Fibroblast of pulmonary artery (primary cell): ENCODE measurements at places on chromosomes 3 and 15.

DNA sequence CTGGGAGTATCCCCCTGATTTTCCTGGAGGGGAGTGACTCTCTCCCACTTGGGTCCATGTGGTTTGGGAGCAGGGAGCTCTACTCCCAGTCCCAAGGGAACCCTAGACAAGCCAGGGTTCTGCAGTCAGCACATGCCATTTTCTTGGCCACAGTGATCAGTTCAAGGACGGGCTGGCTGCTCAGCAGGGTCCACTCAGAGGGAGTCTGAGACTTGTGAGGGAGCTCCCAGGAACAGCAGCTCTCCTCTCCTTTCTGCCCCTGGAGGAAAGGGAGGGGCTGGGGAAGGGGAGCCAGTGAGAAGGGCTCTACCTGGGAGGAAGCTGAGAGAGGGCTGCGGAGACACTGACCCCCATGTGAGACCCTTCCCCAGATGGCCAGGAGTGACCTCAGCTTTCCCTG, 29.1 kb upstream of the LMCD1 start:
- no peak for DNase-seq

DNA sequence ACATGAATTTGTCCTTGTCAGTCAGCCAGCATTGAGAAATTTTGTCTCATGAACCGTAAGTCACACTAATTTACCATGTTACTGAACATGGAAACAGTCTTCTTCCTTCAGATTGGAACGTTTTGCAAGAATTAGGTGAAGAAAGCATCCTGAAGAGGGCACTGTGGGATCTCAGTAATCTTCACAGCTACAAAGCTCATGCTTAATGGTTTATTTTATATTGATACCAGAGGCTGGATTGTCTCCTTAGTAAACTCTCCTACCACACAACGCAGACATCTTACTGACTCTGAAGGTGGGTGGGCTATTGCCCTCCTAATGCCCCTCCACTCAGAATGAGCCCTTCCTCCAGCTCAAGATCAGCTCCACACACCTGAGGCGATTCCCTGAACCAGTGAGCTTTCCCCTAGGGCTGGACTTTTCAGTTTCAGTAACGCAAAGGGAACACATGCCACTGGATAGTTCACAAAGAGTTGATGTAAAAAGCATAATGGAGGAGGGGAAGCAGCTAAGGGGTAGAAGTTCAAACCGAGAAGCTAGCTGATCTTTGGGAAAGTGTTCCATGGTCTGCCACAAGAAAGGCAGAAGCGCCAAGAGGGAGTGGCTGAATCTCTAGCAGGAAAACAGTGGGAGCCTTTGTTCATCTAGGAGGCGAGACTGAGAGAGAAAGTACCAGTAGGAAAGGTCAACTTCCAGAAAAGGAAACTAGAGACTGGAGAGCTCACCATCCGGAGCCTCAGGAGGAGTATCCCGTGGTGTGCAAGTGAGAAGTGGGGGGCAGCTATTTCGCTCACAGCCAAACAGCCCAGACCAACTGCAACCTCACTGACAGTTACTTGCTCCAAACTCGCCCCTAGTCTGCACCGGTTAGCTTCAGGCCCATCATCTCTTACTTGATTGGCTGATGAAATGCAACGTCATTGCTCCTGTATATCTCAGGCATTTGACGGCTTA, at the start of gene SLC9C1:
Gene SLC9C1 (minus strand): TSS at position 849 of the 954 bp plus-strand sequence. CDS start 7,425 bp downstream, outside the sequence.
- DNase-seq, result peak; percentile 92

- DNase-seq, result no peak
These were observed 8.6 kb downstream of the PLA2G4E start for GRCh38 chr15:42012241-42012640.

DNA sequence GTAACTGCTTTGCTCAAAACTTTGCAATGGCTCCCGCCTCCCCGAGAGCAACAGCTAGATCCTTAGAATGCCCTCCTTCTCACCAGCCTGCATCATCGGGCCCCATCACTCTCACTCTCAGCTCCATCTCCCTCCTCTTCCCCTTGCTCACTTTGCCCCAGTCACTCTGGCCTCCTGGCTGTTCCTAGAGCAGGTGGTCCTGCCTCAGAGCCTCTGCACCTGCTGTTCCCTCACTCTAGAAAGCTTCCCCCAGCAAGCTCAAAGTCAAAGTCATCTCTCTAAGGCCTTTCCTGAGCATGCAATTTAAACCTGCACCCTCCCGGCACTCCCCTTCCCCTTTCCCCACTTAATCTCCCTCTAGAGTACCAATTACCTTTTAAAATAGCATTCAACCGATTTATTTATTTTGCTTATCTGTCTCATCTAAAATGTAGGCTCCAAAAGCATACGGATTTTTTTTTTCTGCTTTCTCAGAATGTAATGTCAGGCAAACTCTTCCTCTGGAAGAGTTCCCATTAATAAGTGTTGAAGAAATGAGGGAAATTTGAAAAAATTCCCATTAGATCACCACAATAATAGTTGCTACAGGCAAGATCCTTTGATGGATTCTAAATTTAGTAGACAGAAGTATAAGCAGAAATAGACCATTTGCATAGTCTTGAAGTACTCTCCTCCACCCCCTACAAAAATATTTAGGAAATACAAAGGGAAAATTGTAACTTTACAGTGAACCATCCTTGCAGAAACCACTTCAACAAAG, 15.9 kb upstream of the HES1 start:
- no peak for DNase-seq

GRCh38 chr3:150055332-150055731, 84.6 kb upstream of the PFN2 start:
- no peak for DNase-seq

DNA sequence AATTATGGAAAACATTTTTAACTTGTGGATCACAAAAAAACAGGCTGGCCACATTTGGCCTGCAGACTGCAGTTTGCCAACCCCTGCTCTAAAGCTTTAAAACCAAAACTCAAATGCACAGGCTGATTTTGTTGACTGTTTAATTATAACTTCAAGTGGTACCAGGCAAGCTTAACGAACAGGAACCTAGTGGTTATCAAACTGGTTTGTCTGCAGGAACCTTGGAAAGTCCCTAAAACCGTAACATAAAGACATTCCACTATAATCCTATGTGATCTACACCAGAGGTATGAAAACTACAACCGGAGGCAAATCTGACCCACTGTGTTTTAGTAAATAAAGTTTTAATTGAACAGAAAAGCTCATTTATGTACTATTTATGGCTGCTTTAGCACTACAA, 52.4 kb downstream of the TBL1XR1 start:
- DNase-seq, result no peak

- DNase-seq, result no peak
These were observed 25.5 kb downstream of the SLC22A14 start for GRCh38 chr3:38307599-38307998.

- DNase-seq, result peak; percentile 49
These were observed 595.8 kb downstream of the NLGN1 start for GRCh38 chr3:173993299-173993698.

- no peak for DNase-seq
These were observed 47.0 kb downstream of the SUSD5 start for GRCh38 chr3:33171580-33171979.

- DNase-seq, result peak; percentile 50
These were observed 235.4 kb downstream of the TBL1XR1 start for GRCh38 chr3:176961916-176962315.

GRCh38 chr3:77816366-77816765, 776.5 kb downstream of the ROBO2 start:
- DNase-seq, result no peak

DNA sequence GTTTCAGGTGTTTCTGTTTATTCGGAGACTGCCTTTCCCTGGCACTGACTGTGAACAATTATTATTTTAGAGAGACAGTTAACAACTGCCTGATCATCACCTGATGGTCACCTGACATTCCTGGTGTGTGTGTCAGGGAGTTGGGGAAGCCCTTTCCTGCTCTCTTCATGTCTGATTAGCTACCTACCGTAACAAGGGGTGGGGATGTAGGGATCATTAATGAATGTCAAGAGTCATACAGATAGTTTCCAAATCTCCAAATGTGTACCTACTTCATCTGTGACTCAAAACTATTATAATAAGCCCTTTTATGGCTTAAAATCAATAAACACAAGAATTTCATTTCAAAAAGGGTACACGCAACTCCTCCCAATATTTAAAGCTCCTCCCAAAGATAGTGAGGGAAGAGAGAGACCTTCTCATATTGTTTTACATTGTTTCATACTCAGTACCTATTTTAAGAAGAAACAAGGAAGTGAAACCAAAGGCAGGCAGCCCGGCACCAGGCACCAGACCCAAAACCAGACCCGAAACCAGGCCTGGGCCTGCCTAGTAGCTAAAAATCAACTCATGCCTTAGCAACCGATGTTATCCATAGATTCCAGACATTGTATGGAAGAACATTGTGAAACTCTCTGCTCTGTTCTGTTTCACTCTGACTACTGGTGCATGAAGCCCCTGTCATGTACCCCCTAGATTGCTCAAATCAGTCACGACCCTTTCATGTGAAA, 844.9 kb upstream of the ALCAM start:
- DNase-seq, result no peak
